Stimulated activated CD8-positive, alpha-beta memory T cell treated with anti-CD3 and anti-CD28 coated beads, Interleukin-4, amount 100 ng/mL, for 4 hours (primary cell): ENCODE measurements at places on chromosomes 6 and 20.

DNA sequence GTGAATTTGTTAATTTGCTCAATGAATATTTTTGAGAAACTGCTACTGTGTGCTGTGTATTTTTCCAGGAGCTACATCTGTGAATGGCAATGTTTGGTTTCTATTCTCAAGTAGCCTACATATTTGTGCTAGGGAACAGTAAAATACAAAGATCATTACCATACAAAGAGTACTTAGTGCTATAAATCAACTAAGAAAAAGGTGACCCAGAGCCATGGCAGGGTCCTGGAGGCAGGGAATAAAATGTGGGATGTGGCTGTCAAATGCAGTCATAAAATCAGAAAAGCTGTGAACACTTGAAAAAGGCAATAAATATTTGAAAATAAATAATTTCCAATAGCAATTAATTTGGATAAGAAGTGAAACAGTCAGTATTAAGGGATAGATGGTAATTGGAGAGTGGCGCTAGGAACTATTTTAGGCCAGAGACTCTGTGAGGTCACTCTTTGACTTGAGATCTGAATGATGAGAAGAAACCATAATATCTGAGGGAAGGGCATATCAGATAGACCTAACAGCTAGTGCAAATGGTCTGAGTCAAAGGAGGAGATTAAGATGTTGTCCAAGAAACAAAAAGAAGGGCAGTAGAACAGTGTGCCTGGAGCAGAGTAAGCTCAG lies 98.8 kb downstream of the MANEA start:
- DNase-seq, result no peak

GRCh38 chr20:20521736-20522135 lies 153.8 kb downstream of the INSM1 start:
- no peak for DNase-seq

DNA sequence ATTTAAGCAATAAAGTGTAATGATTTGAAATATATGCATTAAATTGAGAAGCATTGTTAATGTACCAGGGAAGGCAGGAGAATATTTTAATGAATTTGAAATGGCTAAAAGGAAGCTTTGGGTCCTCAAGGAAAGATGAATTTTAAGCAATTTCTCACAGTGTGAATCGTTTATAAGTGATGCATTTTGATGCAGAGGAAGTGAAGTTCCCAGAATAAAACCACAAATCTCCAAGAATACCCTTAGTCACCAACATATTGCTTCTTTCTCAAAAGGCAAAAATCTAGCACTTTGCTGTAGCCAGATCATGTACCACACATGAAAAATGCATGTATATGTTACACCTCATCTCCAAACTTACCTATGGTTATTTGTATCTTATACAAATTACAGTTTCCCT lies 11.7 kb downstream of the TPD52L1 start:
- no peak for DNase-seq

DNA sequence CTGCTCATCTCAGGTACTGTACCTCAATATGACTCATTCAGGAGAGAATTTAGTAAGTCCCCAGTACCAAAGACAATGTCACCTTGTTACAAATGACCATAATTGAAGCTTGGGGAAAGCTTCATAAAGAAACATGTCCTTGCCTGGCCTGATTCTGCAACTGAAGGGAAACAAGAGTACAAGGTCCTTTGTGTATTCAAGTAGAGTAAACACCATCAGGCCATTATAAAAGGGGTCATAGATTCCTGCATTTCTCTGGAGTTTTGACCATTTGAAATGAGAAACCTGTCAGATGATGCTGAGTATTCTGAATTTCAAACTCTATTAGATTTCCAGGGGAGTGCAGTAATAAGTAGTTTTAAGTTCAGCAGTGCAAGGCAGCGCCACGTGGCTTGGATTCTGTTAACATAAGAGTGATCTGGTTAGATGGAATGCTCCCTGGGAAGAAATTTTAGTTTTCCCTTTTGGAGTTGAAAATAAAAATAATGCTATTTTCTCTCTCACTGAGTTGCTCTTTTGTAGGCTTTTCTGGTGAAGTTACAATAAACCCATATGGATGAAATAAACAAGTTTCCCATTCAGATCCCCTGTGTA lies 1054.3 kb downstream of the EPHA7 start:
- DNase-seq, result no peak

DNA sequence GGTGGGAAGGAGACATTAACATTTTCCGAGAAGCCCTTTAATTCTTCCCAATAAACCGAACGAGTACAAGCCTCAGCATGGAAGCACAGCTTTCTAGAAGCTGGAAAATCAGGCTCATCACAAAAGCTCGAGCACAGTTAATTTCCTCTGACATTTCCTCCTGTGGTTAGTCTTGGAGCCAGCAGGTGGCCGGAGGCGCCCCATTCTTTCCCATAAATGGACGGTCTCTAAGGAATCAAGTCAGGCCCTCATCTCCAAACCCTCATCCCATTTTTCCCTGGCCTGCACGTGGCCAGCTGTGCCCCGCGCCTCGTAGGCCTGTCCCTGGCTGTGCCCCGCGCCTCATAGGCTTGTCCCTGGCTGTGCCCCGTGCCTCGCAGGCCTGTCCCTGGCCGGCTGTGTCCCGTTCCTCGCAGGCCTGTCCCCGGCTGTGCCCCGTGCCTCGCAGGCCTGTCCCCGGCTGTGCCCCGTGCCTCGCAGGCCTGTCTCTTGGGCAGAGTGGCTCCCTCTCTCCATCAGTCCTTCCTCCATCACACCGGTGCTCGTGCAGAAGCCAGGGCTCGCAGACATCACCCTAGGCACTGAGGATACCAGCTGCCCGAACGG lies 19.7 kb upstream of the NTSR1 start:
- no peak for DNase-seq

- DNase-seq, result no peak
Measured at GRCh38 chr6:156839591-156840001, 62.4 kb downstream of the ARID1B start.

GRCh38 chr6:106178900-106179299 lies 92.8 kb downstream of the PRDM1 start:
- no peak for DNase-seq

DNA sequence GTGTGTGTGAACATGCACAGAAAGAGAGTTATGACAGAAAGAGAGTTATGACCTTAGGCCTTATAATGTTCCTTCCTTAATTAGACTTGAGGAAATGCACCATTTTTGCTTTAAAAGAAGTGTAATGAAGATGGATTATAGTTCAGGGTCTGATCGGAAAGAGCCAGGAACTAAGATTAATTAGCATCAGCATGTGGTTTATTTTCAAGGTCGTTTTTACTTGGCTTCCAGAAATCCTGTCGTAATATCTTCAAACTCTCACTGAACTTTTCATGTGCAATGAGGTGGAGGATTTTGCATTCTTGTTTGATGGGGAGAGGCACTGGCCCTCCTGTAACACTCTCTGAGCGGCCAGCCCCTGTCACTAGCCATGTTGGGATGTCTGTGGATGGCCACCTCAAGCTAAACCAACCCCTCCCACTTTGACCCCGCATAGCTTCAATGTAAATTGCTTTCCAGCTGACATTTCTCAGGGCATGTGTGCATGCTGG lies 116.8 kb downstream of the CDC5L start:
- DNase-seq, result no peak

DNA sequence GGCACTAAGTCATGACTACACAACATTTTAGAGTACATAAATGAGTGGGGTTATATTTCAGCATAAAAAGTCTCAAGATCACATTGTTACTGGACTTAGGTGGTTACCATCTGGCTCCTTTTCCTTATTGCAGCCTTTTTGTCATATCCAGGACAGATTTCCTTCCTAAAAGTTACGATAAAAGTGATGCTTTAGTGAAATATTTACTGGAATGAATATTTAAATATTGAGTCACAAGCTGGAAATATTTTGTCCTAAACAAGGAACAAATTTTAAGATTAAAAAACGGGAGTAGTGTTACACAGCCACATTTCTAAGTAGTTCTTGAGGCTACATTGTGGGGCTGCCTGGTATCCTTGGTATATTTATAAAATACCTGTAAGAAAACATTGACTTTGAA lies 52.2 kb downstream of the CDC40 start:
- DNase-seq, result no peak

GRCh38 chr6:140403020-140403419 lies 1028.6 kb upstream of the CITED2 start:
- no peak for DNase-seq

GRCh38 chr20:20413810-20414281 lies 45.9 kb downstream of the INSM1 start:
- DNase-seq, result no peak

DNA sequence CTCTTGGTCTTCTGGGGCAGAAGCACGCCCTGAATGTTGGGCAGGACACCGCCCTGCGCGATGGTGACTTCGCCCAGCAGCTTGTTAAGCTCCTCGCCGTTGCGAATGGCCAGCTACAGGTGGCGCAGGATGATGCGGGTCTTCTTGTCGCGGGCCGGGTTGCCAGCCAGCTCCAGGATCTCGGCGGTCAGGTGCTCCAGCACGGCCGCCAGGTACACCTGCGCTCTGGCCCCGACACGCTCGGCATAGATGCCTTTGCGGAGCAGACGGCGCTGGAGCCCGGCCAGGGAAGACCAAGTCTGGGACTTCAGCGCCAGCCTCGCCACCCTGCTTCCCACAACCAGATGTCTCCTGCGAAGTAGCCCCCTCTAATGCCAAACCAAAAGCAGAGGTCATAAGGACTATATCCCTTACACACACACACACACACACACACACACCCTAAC lies 8.0 kb upstream of the SLC17A3 start:
- no peak for DNase-seq

DNA sequence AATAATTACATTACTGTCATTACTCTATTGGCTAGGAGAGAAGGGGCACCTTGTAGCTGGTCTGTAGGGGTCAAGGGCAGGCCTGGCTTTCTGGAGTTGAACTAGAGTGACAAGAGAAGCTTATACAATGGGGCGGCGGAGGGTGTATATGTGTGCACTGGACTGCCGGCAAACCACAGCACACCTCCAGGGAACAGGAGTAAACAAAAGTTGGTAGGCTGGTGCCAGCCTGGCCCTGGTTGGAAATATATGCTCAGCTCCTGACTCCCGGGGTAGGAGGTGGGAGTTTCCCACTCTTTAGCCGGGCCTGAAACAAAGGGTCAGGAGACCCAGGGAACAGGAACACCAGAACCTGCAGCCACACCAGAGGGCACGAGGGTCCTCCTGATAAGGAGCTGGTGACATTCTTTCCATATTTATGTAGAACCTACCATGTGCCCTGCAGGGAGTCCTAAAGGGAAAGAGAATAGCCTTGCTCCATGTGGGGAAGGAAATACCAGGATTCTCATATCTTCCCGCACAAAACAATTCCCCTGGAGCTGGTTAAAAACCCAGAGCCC lies 5.1 kb downstream of the C6orf132 start:
- no peak for DNase-seq

GRCh38 chr6:46541556-46541955 lies 50.3 kb upstream of the RCAN2 start:
- no peak for DNase-seq

- no peak for DNase-seq
Measured at GRCh38 chr6:148323344-148323743, 19.3 kb upstream of the SASH1 start.

- DNase-seq, result no peak
Measured at GRCh38 chr6:115592025-115592424, 468.7 kb downstream of the FRK start.
